ENCODE measurements at places on chromosomes 2 and 18.

GRCh38 chr2:181683518-181684453 lies 3.5 kb upstream of the NEUROD1 start:
- DNase-seq = no peak

DNA sequence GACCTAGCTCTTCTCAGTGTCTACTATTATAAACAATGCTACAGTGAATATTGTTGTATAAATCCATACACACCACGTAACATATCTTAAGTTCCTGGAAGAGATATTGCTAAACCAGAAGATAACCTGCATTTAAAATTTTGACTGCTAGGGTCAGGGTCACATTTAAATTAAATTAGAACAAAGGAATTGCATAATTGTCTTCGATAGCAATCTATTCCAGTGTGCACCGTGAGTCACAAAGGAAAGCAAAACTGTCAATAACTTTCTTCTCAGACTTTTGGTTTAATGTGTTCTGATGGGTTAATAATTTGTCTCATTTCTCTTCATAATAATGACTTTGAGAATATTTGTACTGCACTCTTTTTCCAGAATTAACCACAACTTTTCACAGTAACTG lies 4.2 kb downstream of the GEN1 start:
- DNase-seq = no peak

GRCh38 chr2:165245081-165245793 lies 6.0 kb downstream of the SCN2A start:
- DNase-seq = no peak

DNA sequence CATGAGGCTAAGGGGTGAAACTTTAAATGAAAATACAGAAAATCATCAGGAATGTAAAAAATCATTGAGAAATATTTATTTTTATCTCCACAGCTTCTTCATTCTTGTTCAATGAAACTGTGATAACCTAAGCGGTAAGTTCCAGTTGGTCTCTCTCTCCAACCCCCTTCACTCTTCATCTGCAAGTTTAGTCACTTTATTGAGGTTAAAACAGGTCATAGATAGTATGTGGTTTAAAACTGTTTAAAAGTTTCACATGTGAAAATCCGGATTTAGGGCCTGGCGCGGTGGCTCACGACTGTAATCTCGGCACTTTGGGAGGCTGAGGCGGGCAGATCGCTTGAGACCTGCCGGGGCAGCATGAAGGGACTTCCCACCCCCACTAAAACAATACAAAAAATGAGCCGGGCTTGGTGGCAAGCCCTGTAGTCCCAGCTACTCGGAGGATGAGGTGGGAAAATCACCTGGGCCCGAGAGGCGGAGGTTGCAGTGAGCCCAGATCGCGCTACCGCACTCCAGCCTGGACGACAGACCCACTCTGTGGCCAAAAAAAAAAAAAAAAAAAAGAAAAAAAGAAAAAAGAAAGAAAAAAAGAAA lies 1.6 kb upstream of the PHLPP1 start:
- no peak for DNase-seq

GRCh38 chr18:10020171-10020570 lies 106.4 kb downstream of the VAPA start:
- peak; percentile 81 for DNase-seq
